ENCODE measurements at places on chromosomes 13 and 19.

DNA sequence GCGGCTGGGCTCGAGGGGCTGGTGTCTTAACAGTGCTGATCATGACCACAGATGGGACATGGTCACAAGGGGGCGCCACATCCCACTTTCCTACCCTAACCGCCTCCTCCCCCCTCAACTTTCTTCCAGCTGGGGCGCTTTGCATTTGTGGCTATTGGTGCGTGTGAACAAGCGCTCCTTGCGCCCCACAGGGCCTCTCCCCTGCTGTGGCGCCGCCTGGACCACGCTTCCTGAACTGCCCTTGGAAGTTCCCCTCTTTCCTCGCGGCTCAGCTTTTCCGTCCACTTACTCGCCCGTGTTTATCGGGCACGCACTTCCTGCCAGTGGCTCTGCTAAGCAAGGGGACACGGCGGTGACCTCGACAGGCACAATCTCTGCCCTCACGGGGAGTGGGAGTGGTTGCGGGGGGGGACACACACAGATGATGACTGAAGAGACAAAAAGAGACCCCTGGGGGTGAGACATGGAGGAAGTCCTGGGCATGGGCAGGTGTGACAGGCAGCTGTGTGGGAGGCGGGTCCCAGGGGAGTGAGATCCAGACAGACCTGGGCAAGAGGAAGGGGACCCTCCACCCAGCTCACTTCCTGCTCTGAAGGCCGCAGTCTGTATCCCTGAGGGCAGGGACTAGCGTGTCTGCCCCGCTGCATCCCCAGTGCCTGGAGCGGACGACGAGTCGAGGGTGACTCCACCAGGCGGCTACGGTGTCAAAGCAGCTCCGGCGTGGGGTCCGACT, 40.3 kb downstream of the ZNF787 start:
- peak; percentile 65 for DNase-seq

DNA sequence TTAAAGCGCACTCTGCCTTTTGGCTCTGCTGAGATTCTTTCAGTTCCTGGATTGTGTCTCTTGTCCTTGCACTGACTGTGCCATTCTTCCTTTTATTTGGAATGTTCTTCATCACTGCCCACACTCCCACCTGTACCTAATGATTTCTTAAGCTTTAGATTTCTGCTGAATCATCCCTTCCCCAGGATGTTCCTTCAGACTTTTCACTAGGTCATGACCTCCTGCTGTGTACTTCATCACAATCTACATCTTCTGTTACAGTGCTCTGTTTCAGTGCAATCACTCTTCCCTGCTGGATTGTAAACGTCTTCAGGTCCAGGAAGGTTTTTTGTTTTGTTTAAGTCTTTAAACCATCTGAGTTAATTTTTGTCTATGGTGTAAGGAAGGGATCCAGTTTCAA, 281.0 kb downstream of the ATP8A2 start:
- DNase-seq = no peak

- peak; percentile 78 for DNase-seq
Measured at GRCh38 chr13:97257800-97258799, 36.0 kb downstream of the MBNL2 start.

GRCh38 chr19:46731584-46731983, 14.3 kb upstream of the FKRP start:
- DNase-seq = no peak

GRCh38 chr13:101829484-101829883, 377.0 kb downstream of the ITGBL1 start:
- DNase-seq = no peak

DNA sequence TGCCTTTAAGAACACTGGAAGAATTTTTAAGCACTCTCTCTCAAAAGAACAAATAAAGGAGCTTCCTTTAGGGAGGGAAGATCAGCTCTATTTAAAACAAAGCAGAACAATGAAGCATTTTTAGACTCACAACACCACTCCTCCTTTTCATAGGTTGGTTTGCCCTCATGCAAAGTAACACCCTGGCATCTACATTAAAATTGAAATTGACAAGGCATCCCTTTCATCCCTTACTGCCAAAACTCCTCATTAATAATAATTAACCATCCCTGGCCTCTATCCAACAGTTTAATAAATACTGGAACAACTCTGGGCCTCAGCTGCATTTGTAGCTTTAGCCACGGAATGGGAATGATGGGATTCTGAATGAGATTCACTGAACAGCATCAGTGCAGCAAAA, 929.1 kb downstream of the PCDH9 start:
- no peak for DNase-seq

DNA sequence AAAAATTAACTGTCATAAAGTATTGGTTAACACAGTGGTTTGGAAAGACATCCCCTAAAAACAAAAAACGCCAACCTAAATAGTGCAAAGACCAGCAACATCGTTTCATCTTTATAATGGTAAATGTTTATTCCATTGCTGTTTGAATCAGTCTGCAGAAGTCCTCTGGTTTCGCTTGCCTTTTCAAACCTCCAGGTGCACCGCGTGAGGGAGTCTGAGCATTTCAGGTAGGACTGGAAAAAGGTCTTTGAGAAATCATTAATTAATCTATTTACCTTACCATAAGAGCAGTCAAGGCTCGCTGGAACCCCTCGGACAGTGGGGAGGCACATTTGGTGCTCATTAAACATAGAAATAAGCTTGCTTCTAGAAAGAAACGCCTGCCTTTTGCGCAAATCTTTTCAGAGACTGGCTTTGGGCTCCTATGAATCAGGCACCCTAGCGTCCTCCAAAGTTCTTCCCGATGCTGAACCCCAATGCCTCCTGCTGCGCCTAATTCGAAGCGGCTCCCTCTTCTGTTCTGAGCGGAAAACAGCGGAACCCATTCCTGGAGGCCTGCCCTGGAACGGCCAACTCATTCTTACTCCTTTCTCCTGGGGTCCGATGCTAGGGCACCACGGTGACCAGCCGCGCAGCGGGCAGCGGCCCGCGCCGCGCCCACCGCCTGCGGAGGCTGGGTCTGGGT, 951 bp upstream of the MTUS2 start:
- no peak for DNase-seq

DNA sequence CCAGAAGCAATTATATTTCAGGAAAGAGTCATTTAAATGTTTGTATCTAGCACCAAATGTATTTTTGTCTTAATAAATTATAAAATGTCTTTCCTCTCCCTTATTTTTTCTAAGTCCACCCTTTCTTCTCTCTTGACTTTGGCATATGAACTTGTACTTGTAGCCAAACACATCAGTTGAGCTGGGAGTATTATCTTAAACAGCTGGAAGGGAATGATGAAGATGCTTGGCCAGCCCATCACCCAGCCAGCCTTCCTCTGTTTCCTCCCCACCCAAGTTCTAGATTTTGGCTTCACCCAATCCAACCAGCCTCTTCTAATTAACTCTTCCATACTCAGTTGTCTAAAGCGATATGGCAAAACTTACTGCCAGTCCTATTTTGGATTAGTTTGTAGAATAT, 272.5 kb downstream of the ENOX1 start:
- DNase-seq = no peak

DNA sequence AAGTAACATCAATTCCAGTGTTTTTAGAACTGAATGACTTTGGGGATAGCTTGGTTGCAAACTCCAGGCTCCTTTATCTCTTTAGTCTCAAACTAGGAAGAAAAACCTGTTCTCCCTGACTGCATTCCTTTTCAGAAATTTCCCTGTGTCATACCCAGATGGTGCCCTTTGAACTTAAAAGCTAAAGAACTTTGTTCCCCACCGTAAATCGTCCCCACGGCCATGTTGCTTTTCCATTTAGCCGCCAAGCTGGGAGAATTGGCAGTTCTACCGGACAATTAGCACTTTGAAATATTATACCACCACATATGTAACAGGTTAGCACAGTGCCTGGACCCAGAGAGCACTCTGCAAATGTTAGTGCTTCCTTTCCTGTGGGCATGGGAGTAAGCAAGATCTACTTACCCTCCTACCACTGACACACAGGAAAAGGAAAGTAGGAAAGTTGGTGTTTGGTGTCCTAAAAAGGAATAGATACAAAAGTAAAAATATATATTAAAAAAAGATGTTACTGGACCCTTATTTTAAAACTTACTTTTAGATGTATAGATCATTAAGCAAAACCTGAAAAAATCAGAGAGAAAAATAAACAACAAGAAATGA, 191.9 kb upstream of the MIR17HG start:
- no peak for DNase-seq

GRCh38 chr13:113441661-113442060, 11.6 kb downstream of the ADPRHL1 start:
- DNase-seq = no peak

- peak; percentile 52 for DNase-seq
Measured at GRCh38 chr19:2239771-2240770, 3.4 kb downstream of the SF3A2 start.

- peak; percentile 84 for DNase-seq
Measured at GRCh38 chr19:35545855-35546381, 492 bp downstream of the TMEM147 start.

DNA sequence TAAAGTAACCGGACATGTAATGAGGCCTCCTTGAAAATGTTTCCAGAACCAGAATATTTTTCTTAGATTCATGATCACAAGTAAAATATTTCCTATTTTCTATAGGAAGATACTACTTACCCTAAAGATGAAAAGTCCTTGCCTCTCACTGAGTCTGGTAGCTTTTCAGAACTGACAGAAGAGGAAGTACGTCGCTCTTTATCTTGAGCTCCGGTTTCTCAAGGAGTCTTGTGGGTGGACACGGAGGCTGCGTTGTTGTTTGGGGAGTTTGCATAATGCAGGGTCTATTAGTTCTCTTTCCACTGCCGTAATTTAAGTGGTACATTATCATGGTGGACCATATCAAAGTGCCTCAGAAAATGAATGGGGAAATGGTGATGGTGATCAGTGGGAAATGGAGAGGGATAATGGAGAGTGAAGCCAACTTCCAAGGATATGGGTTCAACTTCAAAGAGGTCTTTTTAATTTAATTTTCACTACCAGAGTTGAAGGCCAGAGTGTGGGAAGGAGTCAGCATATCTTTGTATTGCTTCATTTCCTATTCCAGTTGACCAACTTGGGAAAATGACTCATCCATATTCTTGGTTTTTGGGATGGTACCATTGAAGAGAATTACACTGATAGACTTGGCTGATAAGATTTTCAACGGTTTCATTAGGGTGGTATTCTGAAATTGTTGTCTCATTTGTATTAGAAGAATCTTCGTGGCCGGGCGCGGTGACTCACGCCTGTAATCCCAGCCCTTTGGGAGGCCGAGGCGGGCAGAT, 23.4 kb downstream of the MBD3L2B start:
- DNase-seq = no peak

- no peak for DNase-seq
Measured at GRCh38 chr19:6095760-6096159, 14.5 kb downstream of the RFX2 start.

GRCh38 chr13:109165417-109165904, 536.0 kb downstream of the MYO16 start:
- DNase-seq = no peak

- DNase-seq = no peak
Measured at GRCh38 chr13:69946511-69946910, 161.1 kb upstream of the ATXN8OS start.

DNA sequence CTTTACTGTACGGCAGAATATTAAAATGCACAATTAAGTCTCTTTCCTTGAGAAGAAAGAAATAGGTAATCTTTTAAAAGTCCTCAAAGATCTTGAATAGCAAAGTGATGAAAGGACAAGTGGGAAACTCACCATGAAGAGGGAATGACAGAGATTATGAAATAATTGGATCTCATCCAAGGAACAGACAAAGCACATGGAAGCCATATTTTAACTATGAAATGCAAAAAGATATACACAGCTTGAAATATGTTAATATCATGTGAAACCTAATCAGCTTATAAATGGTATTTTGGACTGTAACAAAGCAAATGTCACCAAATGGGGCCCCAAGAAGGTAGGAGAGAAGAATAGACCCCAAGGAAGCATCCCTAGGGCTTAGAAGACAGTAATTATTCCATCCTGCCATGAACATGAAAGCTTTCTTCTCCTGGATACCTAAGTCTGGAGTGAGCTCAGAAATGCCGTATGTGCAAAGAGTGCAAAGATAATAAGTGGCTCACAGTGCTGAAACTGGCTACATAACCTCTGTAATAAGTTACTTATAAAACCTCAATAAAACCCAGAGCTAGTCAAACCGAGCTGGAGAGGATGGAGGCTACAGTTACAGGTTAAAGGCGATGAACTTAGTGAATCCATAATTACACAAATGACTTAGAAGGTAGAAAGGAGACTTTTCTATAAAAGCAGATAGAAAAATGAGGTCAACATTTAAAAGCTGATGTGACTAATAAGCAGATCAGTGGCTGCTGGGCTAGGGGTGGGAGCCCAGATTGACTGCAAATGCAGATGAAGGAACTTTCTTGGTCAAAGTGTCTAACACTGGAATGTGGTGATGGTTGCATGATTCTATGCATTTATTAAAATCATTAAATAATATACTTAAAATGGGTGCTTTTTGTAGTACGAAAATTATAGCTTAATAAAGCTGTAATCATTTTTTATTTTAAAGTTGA, 34.4 kb downstream of the DCLK1 start:
- DNase-seq = no peak

- no peak for DNase-seq
Measured at GRCh38 chr19:17577457-17578097, 22.1 kb downstream of the COLGALT1 start.

GRCh38 chr19:16185123-16185767, at the start of gene FAM32A:
FAM32A (plus strand) TSS chr19:16185410; CDS start chr19:16185443, 33 bp downstream.
- DNase-seq = peak; percentile 100

DNA sequence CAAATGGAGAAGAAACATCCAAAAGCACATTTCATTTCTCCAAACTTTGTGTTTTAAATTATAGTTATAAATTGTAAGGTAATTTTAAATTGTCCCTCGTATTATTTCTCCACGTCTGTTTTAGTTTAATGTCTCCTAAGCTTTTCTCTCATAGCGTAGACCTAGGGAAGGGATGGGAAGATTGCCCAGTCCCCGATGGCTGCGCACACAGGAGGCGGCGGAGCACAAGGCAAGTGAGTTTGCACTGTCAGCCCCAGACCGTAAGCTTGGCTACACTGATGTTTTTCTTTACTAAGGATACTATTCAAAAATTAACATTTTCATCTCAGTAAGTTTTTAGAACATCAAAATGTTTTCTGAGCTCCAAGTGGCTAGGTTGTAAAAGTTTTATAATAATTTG, 72.3 kb downstream of the GPR12 start:
- no peak for DNase-seq

DNA sequence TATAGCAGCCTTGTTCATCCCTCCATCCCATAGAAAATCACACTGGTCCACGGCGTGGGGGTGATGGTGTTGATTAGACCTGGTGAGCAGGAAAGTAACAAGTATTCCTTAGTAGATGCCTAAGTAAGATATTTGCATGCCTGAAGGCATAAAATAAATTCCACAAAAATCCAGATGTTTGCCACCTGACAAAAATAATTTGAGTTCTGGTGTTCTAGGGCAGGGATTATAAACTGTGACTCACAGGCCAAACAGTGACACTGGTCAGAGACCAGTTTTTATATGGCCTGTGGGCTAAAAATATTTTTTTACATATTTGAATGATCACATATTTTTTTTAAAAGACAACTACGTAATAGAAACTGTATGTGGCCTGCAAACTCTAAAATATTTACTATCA, 310.7 kb downstream of the RFC3 start:
- DNase-seq = no peak

GRCh38 chr13:27988520-27988919, at the start of gene URAD:
URAD (minus strand) TSS chr13:27988693; CDS start chr13:27988637, 56 bp downstream.
- no peak for DNase-seq

GRCh38 chr13:99990126-99990977, 8.8 kb downstream of the ZIC2 start:
- DNase-seq = no peak

GRCh38 chr19:47506459-47506858, 8.4 kb downstream of the NAPA start:
- no peak for DNase-seq

Measured in activated CD4-positive, alpha-beta T cell treated with anti-CD3 and anti-CD28 coated beads, Interleukin-2, amount 50 U/mL, for 16 hours (primary cell).